Placental pericyte (primary cell): ENCODE measurements at places on chromosomes 12 and 14. TPM values are rescaled to one million over a fixed set of nuclear protein-coding genes. Genes with fewer than 3 reads are reported as not detected.

Gene OTX2
- not detected in 2 replicates for total RNA-seq

Gene KRT7
- 1.1 and 7.0 TPM in 2 replicates for total RNA-seq

Gene LMO3
- not detected in 2 replicates for total RNA-seq

Gene INHBE
- total RNA-seq: 0.43 and 5.7 TPM in 2 replicates
